Fibroblast of mammary gland (primary cell): ENCODE measurements at places on chromosomes 7 and 10.
A peak's percentile ranks its signal among the peaks of the same experiment; 100 is the strongest.

DNA sequence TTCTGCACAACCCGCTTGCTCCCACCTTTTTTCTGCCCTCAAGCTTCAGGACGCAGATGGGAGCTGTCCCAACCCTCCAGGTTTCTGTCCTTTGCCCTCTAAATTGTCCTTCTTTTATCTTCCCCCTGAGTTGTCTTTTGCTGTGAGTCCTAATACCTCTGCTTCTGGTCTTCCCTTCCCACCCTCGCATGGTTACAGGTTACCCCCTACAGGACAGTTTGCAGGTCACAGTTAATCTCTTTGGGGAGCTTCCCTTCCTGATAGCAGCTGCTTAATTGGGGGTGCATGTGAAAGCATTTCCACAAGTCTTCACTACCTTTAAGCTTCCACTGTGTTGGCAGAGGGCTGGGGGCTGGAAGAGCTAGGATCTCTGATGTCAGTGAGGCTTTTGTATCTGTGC is 121.5 kb upstream of the CXCL12 start:
- no peak for DNase-seq

- DNase-seq, result no peak
Measured at GRCh38 chr10:64873959-64874358, 1352.8 kb downstream of the REEP3 start.

DNA sequence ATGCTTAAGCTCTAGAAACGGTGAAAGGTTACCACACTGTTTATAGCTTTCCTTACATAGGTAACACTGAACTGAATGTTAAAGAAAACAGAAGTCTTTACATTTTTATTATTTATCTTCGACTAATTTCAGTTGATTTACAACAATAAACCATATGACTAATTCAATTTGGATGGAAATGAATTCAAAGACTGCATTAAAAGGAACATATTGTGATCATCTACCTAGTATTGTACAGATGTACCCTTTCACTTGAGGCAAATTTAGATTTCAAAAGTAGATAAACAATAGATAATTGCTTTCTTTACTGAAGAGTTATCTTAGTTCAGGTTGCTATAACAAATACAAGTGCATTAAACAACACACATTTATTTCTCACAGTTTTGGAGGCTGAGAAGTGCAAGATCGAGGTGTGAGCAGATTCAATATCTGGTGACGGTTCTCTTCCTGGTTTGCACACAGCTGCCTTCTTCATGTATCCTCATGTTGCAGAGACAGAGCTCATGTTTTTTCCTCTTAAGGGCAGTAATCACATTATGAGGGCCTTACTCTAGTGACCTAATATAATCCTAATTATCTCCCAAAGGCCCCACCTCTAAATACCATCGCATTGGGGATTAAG is 15.0 kb upstream of the ARMC3 start:
- no peak for DNase-seq

DNA sequence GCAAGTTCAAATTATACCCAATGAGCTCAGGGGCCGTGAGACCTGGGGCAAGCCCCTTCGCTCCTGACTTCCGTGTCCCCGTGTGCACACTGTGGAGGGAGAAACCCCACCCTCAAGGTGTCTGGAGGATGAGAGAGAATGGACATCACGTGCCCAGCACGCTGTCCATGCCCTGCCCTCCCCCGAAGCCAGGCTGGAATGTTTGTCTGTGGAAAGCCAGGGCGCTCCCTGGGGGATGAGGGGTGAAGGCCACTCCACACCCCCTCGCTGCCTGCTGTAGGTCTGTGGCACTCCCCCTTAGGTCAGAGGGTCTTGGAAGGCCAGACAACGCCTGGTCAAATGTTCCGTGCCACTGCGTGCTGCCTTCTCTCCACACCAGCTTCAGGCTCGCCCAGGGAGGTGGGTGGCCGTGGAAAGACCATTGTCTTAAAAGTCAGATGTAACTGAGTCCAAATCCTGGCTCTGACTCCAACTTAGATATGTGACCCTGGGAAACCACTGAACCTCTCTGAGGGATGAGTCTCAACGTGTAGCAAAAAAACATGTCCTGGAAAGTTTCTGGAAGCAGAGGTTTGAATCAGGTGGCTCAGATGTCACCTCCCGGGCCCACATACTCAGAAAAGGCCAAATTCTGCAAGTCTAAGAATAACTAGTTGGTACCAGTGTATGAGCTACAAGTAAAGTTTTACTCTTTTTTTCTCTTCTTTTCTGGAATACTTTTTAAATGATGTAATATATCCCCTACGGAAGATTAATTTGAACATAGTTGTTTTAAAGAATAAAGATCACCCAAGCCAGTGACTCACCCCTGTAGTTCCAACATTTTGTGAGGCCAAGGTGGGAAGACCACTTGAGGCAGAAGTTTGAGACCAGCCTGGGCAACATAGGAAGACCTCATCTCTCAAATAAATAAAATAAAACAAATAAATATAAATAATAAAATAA is 24.9 kb downstream of the RCC1L start:
- peak; percentile 48 for DNase-seq

- no peak for DNase-seq
Measured at GRCh38 chr10:49397036-49397999, 1.4 kb upstream of the DRGX start.

- DNase-seq, result no peak
Measured at GRCh38 chr7:85055906-85056305, 130.9 kb downstream of the SEMA3D start.

DNA sequence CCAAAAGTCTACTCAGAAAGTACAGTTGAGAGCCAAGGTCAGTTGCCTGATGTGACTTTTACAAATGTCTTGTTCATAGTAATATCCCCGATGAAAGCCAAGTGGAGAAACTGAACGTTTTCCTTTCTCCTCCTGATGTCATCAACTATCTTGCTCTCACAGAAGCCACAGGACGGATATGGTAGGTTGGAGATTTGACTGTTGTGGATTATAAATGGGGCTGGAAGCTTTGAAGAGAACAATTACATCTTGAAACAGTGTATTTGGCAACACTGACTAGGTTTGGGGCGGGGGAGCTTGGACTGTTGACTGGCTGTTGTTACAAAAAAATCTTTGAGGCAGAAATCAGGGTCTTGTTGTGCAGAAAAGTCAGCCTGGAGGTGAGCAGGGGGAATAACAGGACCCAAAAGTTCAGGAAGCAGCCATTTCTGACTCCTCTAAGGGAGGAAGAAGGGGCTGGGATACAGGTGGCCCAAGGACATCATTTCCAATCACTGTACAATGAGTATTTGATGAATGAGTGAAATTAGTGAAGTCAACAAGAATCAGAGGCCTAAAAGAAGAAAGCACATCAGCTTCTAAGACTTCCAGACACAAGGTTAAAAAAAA is 24.3 kb downstream of the PLEKHS1 start:
- no peak for DNase-seq

DNA sequence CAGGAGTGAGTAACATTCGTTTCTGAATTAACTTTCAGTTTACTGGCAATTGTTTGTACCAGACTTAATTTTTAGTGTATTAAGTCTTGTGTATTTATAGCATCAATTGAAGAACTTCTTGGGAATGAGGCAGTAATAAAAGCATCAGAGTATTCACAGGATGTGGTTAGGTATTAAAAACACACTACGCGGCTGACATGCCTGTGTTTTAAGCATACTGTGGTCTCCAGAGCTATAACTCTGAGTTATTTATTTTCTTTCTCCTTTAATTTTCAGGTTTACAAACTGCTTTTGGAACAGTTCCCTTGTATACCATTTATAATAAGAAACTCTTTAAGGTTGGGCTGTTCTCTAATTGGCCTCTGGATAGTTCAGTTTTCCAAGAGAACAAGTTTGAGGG is 626.1 kb upstream of the NRG3 start:
- DNase-seq, result no peak

GRCh38 chr7:106486331-106486730 is 174.6 kb downstream of the CCDC71L start:
- DNase-seq, result peak; percentile 70

DNA sequence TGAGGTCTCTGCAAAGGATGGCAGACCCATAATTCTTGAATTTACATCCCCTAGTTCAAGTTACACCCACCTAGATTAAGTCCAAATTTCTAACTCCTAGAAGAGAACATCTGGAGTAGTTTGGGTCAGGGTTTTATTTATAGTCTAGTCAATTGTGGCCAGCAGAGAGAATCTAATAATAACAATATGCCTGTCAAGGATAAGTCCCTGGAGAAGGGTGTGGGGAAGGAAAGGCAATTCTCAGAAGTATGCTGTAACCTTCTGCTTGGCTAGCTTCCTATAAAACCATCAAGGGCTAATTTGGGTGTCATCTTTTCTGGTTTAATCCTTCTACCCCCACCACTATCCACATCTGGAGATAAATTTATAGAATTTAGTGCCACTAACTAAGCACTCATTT is 52.8 kb upstream of the SEMA3E start:
- peak; percentile 0 for DNase-seq
